Common myeloid progenitor, CD34-positive (primary cell): ENCODE measurements at places on chromosomes 11 and 22.

- no peak for DNase-seq
These were observed 12.2 kb downstream of the FBXO7 start for GRCh38 chr22:32486656-32487390.

GRCh38 chr11:44561964-44562734 is 3.3 kb upstream of the CD82 start:
- no peak for DNase-seq

- no peak for DNase-seq
These were observed 178.3 kb downstream of the SNX19 start for GRCh38 chr11:130737866-130738431.

- peak; percentile 69 for DNase-seq
These were observed 56.6 kb downstream of the LMO2 start for GRCh38 chr11:33835143-33835878.

DNA sequence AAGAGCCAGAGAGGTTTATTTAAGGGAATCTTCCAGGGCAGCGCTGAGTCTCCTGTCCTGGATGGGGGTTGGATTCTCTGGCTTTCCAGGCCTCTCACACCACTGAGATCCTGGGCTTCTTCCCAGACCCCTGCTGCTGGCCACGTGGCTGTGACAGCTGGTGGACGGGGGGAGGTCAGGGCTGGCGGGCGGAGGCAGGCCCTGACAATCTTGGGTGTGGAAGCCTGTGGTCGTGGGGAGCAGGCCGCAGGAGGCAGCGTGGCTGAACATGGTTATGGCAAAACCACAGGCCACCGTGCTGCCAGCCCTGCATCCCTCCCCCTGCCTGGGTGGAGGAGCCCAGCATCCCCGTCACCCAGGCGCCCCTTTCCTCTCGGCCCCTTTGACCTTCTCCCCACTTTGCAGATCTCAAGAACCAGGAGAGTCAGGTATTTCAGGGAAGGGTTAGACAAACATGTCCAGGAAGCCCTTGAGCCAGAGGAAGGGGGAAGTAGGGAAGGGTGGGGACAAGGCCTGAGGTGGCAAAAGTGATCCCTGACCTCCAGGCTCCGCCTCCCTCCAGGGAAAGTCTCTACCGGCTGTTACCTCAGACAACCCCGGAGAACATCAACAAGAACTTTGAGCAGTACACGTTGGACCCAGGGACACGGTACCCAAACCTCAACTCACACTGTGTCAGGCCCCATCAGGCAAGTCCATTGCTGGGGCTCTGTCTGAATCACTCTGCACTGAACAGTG is 111.8 kb downstream of the MICAL2 start:
- DNase-seq = peak; percentile 78

DNA sequence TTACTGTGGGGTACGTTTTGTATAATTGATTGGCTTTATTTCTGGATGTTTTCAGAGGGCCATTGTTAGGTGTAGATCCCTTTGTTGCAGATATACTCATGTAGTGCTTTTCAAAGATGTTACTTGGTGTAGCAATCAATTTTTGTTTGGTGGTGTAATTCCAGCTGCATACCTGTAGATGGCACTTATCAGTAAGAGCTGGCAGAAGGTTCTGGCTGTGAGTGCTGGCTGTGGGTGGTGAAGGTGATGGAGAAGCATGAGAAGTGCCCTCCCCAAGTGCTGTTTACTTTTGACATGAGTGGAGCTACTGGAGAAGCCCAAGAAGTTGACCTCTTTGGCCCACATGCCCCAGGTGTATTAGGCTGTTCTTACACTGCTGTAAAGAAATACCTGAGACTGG is 1074.9 kb downstream of the FAM181B start:
- DNase-seq = peak; percentile 15

GRCh38 chr11:35337136-35337913 is 82.0 kb downstream of the SLC1A2 start:
- DNase-seq = no peak

DNA sequence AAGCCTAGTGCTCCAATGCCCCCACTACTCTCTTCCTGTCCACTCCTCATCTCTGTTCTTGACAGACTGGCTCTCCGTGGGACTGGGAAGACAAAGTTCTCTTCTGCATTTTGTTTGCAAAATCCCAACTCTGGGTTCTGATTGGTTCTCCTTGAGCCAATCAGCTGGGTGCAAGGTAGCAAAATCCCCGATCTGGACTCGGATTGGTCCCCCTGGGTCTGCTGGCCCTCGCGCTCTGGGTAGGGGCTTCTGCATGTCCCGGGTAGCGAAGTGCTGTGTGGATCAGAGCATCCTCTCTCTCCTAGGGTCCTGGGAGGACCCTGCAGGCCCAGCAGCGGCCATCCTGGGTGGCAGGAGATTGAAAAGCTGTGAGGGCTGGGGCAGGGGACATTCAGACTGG is 22.3 kb upstream of the A4GALT start:
- DNase-seq = no peak

- DNase-seq = no peak
These were observed 442.2 kb upstream of the DDI1 start for GRCh38 chr11:103594283-103594682.
